ENCODE measurements at places on chromosomes 5 and 9.

DNA sequence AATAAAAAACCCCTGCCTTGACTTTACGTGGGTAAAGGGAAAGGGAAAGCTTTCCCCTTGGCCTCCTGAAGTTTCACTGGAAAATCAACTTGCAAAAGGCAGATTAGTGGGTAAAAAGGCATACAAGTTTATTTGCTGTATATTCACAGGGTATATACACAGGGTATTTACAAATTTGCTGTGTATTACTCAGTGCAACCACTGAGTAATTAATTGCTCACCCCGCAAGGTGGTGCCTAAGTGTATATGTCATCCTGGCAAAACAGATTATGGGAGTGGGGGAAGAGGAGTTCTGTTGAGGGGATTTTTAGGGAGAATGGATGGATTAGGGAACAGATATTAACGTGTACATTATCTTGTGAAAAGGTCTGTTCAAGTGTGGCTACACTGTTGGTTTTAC, 7.1 kb upstream of the RARS1 start:
- no peak for DNase-seq

DNA sequence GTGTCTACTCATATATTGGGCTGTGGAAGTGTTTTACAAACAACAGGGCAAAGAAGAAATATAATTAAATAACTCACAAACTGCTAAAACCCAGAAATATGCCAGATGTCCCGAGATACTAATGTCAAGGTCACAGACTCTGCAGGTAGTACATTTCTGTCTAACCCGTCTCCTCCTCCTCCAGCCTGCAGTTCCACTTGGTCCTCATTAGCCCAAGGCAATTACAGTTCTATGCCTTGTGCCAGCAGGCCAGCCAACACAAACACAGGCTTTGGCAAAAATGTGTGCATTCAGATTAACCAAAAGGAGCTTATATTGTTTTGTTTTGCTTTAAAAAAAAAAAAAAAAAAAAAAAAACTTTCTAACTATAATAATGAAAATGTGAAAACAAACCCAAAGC, 148.8 kb downstream of the MYO10 start:
- DNase-seq: no peak

DNA sequence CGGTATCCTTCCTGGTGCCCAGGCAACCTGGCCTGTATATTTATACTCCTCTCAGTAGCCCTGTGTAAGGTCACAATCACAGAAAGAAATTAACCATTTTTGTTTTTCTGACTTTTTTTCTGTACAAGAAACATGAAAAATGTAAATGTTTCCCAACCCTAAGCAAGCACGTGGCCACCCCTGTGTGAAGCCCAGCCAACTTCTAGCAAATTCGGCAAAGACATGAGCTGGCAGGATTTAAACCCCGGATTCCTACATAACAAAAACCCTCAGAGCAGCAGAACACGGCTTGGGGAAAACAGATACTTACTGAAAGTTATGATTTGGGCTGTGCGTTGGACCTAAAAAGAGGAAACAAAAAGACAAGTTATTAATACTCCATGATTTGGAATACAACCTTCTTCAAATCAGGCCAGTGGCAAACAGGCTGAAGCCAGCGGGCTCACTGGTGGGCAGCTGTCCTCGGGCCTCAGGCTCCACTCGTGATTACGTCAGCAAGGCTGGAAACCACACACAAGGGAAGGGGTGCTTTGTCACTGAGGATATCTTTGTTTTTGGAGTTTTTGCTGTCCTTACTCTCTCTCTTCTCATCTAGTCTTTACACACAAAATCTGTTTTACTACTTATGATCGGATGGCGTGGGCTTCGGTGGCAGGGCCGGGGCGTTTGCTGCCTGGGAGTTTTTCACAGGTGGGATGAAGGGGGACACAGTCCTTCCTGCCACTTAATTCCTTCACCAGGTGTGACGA, 194.1 kb downstream of the ROR2 start:
- DNase-seq: no peak

DNA sequence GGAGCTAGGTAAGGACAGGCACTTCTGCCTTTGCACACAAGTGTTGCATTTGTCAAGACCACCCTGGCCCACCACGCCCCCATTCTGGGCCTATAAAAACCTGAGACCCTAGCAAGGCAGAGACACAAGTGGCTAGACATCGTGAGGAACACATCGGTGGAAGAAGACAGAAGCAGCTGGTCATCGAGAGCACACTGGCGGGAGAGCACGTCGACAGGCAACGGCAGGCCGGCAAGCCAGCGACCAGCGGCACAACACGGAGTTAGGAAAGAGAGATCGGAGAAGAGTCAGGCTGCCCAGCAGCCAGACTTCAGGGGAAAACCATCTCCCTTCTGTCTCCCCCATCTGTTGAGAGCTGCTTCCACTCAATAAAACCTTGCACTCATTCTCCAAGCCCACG, 76.1 kb downstream of the HRH2 start:
- DNase-seq: no peak

DNA sequence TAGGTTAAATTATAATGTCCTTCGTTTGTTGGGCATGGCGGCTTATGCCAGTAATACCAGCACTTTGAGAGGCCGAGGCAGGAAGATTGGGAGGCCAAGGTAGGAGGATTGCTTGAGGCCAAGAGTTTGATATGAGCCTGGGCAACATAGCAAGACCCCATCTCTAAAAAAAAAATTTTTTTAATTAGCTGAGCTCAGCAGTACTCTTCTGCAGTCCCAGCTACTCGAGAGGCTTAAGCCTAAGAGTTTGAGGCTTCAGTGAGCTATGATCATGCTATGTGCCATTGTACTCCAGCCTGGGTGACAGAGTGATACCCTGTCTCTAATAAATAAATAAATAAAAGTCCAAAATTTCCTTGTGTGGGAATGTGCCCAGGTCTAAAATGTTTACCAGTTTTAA, 9.1 kb upstream of the MSANTD3 start:
- DNase-seq: no peak

- no peak for DNase-seq
Observed at GRCh38 chr5:74651710-74652109, 11.2 kb upstream of the ENC1 start.

- DNase-seq: peak; percentile 72
Observed at GRCh38 chr9:115018547-115019435, 88.4 kb upstream of the TNFSF8 start.

DNA sequence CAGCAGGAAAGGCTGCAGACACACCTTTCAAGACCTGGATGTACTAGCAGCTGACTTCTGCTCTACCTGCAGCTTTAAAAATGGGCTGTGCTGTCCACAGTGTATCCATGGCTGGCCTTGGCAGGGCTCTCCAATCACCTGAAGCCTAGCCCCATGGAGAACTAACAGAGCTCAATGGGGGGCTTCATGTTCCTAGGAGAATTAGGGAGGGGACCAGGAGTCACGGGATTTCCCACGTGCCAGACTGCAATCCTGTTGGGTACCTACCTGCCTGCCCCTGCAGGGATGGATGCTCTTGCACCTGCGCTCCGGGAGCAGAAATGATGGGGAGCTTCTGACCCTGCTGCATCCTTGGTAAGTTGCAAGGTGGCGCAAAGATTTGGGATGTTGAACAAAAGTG, 462.1 kb downstream of the ICE1 start:
- DNase-seq: no peak

DNA sequence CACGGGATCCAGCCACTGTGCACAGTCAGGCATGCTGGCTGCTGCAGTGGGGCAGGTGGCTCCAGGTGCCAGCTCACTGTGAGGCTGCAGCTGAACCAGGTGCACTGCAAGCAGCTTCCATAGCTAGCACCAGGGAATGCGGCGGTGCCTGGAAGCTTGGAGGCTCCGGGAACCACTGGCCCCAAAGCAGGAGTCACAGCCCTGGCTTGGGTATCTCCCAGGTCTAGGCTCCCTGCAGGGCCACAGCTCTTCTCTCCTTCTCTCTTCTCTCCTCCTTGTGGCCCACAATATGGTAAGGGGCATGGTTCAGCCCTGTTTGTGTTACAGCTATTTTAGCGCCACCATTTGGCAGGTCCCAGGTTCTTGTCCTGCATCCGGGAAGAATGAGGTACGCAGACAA, 6.7 kb upstream of the MTMR12 start:
- DNase-seq: no peak

- DNase-seq: no peak
Observed at GRCh38 chr9:3807601-3808000, 281.8 kb upstream of the RFX3 start.

DNA sequence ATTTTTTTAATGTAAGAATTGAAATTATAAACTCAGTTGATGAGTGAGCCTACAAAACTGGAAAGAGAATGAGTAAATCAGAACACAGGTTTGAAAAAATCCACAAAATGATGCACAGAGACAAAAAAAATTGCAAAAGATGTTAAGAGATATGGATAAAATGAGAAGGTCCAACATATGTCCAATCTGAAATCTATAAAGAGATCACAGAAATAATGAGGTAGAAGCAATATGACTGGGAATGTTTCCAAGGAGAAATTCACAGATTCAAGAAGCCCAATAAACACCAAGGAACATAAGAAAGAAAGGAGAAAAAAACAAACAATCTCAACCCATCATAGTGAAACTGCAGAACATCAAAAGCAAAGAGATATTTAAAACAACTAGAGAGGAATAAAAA, 288.4 kb upstream of the SLC30A5 start:
- no peak for DNase-seq

- DNase-seq: no peak
Observed at GRCh38 chr9:109312783-109313182, 8.1 kb downstream of the EPB41L4B start.

DNA sequence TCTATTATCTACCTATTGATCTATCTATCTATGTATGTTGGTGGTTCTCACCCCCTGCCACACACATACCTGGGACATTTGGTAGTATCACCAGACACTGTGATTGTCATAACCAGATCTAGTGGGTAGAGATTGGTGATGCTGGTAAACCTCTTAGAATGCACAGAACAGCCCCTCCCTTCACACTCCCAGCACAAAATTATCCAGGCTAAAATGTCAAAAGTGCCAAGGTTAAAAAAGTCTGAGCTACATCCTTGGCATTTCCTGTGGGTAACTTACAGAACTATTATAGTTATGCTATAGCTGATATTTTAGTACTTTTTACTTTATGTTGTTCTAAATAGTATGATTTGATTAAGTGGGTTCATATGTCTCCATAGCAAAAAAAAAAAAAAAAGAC, 151.0 kb downstream of the FER start:
- DNase-seq: no peak

GRCh38 chr9:37209431-37210386, 89.3 kb downstream of the ZCCHC7 start:
- no peak for DNase-seq

DNA sequence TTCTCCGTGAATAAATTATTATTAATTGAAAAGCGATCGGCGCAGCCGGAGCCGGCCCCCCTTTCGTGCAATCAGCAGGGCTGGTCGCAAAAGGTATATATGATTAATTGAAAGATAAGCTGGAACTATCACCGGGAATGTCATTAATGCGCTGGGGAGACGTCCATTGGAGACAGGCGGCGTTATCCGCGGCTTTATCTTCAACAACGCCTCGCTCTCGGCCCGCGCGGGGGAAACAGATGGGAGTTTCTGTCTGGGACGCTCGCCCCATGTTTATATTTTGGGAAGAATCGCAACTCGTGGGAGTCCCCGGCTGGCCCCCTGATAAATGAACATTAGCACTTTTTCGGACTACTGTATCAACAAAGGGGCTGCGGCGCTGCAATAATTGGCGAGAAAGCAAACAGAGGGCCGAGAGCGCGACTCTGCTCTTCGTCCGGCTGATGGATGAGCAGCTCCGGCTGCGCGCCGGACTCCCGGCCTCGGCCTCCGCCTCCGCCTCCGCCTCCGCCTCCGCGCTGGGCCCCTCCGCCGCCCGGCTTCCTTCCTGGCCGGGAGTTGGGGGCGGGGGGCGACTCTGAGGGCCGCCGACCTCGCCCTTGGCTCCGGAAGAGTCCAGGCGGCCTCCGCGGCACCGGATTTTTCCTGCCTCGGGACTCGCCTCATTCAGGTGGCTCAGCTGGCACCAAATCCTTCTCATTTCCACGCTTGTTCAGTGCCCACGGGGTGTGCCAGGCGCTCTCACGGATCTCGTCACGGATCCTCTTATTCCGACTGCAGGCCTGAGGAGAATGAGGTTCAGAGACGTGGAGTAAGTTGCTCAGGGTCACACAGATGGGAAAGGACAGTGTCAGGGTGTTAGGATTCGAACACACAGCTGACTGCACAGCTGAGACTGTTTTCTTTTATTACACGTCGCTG, 3.6 kb upstream of the NKX2-5 start:
- no peak for DNase-seq

DNA sequence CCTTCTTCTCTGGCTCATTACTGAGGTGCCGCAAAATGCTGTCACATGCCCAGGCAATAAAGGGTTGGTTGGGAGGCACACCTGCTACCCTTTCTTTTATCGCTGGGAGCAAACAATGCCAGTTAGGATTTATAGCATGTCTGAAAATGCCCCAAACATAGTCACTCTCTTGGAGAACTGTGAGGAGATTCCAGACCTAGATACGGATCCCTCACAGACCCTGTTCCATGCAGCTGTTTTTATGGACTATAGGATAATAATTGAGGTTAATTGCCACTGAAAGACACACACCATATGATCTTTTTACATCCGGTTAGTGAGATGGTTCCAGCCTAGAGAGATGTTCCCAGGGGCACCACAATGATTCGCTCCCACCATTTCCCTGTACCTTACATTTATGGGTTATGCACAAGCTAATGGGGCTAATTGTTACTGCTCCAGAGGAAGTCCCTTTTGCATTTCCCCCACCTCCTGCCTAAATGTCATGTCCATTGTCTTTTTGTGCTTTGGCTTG, 318.1 kb downstream of the PIK3R1 start:
- no peak for DNase-seq

DNA sequence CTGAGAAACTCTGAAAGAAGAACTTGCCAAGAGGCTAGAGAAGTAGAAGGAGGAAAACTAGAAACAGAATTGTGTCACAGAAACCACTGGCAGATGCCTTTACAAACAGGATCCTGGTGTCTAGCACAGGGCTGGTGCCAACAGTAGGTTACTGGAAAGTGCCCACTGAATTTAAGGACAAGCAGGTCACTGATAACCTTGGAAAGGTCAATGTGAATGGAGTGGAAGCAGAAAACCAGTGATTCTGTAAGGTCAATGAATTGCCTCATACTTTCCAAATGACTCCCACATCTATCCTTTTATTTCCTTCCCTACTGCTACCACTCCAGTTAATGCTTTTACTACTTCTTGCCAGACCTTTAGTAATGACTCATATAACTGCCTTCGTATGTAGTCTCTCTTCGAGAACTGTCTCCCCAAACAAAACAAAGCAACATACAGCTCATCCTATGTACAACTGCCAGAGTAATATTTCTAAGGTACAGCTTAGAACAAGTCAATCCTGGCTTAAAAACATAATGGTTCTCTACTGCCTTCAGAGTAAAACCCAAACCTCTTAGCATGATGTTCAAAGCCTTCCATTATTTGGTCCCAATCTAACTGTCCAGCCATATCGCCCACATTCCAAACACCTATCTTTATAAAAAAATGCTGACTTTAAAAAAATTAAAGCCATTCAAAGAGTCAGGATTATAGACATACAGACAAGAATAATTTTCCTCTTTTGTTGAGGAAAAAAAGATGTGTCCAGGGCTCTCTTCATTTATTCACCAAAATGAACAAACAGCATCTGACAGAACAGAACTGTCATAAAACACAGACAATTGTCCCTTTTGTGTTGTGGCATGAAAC, 52.5 kb downstream of the NR3C1 start:
- DNase-seq: peak; percentile 36

- no peak for DNase-seq
Observed at GRCh38 chr5:109324931-109325330, 84.8 kb downstream of the PJA2 start.

- no peak for DNase-seq
Observed at GRCh38 chr9:111871499-111871855, 25.1 kb upstream of the UGCG start.

Measured in AG08396 (cell line).